IMR-90 (cell line): ENCODE measurements at places on chromosomes 3 and 15.
A peak's percentile ranks its signal among the peaks of the same experiment; 100 is the strongest.

GRCh38 chr3:4756057-4756775 is 223.0 kb upstream of the BHLHE40 start:
- no peak for DNase-seq

DNA sequence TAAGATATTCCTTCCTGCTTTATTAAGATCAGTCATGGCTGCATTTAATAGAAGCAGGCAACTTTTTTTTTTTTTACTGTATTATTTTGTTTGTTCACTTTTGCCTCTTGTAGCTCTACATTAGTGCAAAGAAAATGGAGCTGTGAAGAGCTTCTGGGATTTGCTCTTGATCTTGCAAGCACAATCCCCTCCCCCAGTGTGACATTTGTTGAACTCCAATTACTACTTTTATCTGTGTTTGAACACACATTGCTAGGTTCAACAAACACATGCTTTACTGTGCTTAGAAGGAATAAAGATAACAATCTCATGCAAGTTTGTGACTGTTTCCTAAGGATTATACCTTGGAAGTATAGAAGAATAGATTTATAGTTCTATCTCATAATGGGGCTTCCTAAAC is 648.8 kb downstream of the NLGN1 start:
- DNase-seq = no peak

DNA sequence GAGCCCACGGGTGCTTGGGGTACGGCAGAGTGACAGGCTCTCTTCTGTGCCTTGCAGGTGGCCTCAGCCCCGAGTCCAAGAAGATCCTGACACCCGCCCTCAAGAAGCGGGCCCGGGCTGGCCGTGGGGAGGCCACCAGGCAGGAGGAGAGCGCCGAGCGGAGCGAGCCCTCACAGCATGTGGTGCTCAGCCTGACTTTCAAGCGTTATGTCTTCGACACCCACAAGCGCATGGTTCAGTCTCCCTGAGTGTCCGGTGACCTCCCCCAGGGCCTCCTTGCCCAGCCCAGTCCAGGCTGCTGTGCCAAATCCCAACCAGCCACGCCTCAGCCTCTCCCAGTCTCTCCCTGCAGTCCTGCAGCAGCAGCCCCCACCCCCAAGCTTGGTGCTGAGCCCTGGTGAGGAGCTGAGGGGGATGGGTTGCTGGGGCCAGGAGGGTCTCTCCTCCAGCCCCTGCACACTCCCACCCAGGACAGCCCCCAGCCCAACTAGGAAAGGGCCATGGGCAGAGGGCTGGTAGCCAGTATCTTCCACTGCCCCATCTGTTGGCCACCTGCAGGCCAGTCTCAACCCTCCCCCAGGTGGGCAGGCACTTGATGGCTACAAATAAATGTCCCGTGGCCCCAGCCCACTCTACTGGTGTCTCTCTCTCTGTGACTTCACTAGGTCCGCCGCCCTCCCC is 58.5 kb downstream of the DNAJB8 start:
- no peak for DNase-seq

- DNase-seq = peak; percentile 16
Measured at GRCh38 chr15:55289746-55290527, at the start of gene RAB27A. Gene RAB27A, minus strand, starts transcription at chr15:55289813. Its CDS starts 54,879 bp downstream, at chr15:55234934.

DNA sequence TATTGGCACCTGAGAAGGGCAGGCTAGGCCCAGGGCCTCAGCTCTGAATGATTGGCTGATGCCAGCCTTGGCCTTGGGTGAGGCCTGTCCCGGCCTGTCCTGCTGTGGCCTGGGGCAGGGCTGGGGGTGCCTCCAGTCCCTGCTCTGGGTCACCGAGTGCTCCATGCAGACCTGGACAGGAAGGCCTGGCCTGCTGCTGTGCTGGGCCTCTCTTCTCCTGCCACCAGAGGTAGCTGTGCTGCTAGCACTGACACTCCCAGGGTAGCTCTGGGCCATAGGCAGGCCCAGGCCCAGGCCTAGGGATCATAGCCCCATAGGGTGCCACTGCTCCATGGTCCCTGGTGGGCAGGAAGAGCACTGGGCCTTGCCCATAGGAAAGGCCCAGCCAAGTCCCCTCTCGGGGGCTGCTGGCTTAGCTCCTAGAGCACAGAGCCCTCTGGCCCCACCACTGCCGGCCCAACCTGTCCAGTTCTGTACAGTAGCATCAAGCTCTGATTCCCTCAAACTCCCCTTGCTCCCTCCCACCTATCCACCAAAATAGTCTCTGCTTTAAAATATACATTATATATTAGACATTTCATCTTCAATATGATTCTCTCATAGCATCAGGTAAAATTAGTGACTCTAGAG is 18.2 kb downstream of the ABTB1 start:
- peak; percentile 70 for DNase-seq

GRCh38 chr3:55819005-55819404 is 331.9 kb upstream of the WNT5A start:
- no peak for DNase-seq

DNA sequence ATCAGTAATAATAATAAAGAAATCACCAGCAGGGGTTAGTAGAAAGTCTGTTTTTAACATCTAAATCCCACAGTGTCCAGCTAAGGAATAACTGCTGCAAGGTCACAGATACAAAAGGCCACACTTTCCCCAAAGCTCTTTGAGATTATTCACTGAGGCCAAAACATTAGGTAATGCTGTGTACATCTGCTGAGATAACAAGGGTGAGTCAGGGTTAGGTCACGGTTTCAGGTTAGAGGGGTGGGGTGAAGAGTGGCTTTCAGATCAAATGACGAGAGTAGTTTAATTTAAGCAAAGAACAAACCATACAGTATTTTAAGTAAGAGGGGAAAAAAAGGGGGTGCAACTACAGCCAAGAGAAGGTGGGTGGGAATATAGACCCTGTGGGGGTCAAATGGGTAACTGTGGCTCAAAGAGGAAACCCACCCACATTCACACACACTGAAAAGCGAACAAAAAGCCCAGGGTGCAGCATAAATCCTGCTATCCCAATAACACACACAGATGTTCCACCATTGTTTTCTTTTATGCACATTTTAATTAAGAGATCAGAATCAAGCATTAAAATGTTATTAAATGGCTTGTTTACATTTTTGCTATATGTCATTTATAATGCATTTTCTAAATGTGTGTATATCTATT is 412.9 kb downstream of the TIGIT start:
- peak; percentile 86 for DNase-seq

- DNase-seq = no peak
Measured at GRCh38 chr15:28936081-28936480, 50.3 kb downstream of the APBA2 start.

DNA sequence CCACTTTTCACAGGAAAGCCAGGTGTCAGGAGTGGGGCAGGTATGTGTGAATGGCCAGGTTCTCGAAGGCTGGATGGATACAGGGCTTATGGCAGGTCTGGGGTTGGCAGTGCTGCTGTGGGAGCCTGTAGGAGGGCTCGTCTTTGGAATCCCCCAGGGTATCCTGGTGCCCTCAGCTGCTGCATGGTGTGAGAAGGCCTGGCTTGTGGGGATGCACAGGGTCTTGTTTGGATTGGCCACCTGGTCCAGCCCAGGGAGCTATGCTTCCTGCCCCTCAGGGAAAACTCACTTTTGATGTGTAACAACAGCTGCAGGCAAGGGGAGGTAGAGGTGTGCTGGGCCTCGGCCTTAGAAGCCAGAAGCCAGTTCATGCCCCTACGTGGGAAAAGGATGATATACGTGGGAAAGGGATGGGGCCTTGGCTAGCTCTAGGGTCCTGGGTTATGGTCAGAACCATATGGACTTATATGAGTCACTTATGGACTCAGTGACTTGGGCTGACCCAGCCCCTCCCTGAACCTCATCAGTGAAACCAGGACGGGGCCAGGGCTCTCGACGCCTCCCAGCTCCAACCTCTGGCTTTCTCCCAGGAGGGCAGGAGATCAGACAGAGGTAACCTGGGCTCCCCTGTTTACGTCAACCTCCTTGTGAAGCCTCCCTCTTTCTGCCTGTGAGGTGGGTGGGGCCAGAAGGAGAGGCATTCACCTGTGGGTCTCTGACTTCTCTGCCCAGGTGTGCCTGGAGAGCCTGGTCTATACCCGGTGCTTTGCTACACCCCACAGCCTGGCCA is 37.8 kb upstream of the CSPG4 start:
- no peak for DNase-seq

DNA sequence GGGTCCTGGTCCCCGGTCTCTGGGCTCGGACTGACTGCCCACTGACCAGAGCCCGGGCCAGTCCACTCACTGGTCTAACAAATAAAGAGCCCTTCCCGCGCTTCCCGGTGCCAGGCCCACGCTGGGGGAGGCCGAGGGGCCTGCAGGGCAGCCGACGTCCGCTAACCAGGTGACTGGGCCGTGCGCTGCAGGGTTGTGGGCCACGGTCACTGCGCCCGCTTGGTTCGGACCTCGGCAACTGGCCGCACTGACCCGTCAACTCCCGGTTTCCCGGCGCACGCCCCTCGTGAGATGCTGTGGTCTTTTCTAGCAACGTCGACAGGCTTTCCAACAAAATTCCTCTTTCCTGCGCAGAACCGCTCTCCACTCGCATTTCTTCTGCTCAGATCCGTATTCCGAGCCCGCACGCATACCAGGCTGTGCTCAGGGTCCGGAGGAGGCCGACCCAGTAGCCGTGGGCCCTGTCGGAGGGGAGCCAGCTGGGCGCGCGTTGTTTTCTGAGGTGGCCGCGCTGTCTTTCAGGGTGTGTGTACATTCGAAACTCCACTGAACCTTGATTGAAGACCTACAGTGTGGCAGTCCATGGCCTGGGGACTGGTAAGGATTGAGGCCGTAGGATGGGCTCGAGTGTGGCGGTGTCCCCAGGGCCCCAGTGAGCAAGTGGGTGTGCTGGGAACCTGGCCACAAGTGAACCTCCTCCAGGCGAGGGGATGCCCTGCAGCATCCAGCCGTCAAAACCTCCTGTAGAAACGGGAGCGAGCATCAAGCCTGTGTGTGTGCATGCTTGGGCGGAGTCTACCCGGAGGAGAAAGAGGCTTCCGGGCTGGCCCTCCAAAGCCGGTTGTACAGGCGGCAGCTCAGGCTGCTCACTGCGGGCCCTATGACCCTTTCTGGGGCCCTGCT is 875 bp upstream of the NT5DC2 start:
- peak; percentile 28 for DNase-seq

DNA sequence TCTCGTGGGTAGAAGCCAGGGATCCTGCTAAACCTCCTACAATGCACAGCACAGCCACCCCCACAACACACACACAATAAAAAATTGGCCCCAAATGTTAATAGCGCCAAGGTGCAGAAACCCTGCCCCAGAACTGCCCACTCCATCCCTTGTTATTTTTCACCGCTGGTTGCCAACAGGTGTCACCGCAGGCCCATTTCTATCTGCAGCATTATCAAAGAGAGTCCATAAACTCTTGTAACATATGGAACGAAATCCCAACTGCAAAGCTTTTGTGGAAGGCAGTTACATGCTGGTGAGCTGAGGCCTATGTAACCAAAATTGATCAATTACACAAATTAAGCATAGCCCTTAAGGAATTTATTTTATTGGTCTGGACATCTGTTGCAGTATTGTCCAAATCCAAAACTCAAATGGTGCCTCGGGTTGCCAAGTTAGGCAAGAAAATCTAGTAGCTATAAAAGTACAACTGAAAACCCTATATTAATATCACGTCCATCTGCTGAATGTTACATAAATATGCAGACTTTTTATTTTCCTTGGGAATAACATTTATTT is 66.2 kb downstream of the SAMMSON start:
- no peak for DNase-seq

DNA sequence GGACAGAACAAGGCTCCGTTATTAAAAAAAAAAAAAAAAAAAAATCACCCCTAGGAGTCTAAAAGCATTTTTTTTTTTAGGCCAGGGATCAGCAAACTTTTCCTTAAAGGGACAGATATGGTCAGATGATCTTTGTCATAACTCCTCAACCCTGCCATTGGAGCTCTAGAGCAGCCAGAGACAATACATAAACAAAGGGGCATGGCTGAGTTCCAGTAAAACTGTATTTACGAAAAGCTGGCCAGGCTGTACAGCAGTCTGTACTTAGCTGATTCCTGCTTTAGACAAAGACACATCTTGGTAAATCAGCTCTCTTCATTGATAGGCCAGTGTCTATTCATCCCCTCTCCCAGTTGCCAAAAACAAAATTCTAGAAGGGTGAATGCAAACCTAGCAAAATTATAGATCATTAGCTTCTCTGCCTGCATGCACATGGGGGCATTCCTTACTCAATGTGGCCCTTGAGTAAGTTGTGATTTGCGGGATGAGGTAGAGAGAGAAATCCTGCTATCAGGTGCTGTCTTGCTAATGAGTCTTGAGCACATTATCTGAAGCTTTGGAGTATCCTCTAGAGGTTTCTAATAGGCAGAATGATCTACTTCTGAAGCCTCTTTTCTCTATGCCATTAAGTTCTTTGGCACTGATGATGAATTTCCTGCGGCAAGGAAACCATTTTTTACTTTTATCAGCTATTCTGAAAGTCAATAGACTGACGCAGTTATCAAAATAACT is 35.2 kb downstream of the SENP8 start:
- peak; percentile 13 for DNase-seq

DNA sequence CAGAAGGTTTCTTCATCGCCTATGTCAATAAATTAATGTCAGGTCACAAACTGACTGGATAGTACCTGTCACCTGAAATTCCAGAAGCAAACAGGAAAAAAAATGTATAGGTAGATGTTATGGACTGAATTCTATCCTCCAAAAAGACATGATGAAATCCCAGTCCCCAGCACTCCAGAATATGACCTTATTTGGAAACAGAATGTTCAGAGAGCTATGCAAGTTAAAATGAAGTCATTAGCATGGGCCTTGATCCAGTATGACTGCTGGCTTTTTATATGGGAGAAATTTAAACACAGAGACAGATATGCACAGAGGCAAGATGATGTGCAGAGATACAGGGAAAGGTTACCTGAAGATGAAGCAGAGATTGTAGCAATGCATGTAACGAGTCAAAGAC is 953.4 kb downstream of the ZPLD1 start:
- peak; percentile 67 for DNase-seq

- no peak for DNase-seq
Measured at GRCh38 chr3:15291589-15292541, 40.5 kb downstream of the SH3BP5 start.

GRCh38 chr3:2873986-2874385 is 236.2 kb downstream of the IL5RA start:
- DNase-seq = no peak

DNA sequence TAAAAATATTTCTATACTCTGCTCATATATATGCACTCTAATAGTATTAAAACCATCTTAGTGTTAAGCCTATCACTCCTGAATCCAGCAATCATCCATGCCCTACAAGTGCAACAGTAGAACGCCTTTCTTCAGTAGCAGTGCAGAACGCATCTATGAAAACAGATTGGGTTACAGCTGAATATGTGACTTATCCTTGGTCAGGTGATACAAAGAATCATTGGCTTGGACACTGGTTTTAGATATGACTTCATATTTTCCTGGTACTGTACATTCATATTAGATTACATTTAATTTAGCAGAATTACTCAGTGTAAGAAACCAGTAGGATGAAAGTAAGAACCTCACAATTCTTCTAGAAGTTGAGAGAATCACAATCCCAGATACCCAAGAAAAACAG is 43.3 kb downstream of the ZNF106 start:
- no peak for DNase-seq

- DNase-seq = no peak
Measured at GRCh38 chr3:10986592-10986991, 6.0 kb upstream of the SLC6A1 start.

GRCh38 chr3:113698213-113698742 is 1.8 kb upstream of the USF3 start:
- DNase-seq = no peak
